CD4-positive, alpha-beta T cell treated with Interleukin-1 beta for 1 hour (primary cell): ENCODE measurements at places on chromosomes 2 and 18.

DNA sequence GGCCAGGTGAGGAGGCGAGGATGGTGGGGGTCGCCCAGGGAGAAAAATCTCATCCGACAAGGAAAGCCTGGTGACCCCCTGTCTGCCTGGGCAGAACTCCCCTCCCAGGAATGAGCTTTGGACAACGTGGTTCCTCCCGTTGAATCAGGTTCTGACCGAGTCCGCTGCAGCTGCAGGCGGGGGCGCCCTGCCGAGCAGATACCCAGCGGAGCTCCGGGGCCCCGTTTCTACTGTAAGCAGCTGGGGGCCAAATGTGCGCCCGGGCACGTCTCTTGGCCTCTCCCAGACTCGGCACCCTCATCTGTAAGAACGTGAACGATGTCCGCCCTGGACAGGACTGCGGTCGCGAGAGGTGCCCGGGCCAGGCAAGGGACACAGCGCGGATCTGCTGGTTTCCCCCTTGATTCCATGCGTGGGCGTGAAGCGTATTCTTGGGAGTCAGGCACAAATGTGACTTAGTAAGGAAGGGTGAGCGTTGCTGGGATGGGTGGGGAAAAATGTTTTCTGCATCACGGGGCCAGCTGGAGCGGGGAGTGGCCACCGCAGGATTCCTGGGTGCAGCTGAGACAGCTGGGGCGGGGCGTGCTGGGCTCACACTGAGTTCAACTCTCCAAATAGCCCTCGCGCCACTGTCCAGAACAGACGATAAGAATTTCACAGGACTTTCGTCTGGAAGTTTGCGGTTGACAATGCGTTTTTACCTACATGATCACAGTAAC is 20.2 kb upstream of the TUBB6 start:
- DNase-seq: no peak

DNA sequence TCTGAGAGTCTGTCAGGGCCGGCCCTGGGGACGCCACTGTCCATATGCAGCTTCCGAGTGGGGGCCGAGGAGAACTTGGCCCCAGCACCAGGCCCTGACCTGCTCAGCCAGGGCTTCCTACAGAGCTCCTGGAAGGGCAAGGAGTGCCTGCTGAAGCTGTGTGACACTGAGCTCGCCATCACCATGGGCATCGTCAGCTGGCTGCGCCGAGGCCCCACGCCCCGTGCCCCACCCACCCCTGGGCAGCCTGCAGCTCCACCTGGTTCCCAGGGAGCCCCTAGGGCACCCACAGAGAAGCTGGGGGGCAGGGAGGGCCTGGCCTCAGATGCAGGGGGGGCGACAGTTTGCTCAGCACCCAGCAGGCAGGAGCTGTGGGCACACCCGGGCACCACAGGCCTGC is 8.1 kb downstream of the AMER3 start:
- DNase-seq: no peak

GRCh38 chr2:142065156-142065555 is 65.7 kb downstream of the LRP1B start:
- DNase-seq: no peak

DNA sequence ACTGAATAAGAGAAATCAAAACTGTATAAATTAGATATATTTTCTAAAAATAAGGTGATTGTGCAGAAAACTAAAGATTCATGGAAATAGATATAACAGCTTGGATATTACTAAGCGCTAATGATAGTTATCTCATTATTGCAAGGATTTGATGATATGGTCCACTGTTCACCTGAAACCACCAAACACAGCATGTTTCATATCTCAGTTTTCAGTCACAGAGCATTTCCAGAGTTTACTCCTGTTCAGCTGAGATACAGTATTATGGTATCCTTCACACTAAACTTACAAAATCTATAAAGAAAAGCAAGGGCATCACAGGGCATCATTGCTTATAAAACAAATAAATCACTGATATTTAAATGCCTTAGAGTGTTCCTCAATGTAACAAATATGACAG is 591.6 kb downstream of the ERBB4 start:
- DNase-seq: no peak

GRCh38 chr2:171964308-171964707 is 35.4 kb upstream of the METAP1D start:
- no peak for DNase-seq

- DNase-seq: no peak
Measured at GRCh38 chr2:121171625-121172119, 113.3 kb downstream of the TFCP2L1 start.

- DNase-seq: peak; percentile 61
Measured at GRCh38 chr2:135742325-135742757, 686 bp downstream of the UBXN4 start.

GRCh38 chr18:62690236-62690815 is 25.0 kb upstream of the PHLPP1 start:
- DNase-seq: no peak

- no peak for DNase-seq
Measured at GRCh38 chr2:99451280-99451679, 38.5 kb downstream of the REV1 start.

DNA sequence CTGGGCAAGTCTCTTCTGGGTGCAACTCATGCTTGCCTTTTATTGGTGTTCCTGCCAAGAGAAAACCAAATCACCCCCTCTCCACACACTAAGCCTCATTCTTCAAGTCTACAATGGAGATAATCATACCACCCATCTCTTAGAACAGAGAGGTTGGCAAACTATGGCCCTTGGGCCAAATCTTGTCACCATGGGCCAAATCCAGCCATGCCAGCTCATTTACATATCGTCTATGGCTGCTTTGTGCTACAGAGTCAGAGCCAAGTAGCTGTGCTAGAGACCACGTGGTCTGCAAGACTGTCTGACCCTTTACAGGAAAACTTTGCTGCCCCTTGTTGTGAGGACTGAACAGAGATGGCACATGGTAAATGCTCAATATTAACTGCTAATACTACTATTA is 270.3 kb upstream of the PARD3B start:
- no peak for DNase-seq

DNA sequence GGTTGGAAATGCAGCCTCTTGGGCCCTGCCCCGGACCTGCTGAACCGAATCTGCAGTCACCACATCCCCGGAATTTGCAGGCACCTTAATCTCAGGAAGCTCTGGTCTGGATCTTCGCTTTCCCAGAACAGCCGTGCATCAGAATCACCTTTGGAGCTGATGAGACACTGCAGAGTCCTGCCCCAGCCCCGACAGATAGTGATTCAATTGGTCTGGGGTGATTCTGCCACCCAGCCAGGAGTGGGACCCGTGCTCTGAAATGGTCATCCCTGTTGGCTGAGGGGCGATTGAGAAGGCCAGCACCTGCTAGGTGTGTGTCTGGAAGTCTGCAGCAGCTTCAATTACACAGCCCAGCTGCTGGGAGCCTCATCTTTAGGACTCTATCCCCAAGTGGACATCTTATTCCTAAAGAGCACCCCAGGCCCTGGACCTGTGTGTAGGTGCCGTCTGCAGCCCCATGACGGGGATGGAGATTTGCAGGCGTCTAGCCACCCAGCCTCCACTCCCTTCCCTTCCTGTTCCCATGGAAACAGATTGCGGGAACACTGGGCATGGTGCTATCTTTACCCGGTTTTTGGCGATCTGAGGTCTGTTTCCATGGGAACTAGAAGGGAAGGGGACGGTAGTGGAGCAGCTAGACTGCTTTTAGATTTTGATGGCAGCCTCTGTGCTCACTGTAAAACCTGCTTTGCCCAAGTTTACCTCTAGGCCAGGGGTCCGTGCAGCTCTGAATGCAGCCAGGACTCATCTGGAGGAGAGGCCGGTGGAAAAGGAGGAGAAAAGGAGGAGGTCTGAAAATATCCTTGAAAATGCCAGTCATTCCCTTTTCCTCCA is 156.1 kb downstream of the LDLRAD4 start:
- DNase-seq: no peak

DNA sequence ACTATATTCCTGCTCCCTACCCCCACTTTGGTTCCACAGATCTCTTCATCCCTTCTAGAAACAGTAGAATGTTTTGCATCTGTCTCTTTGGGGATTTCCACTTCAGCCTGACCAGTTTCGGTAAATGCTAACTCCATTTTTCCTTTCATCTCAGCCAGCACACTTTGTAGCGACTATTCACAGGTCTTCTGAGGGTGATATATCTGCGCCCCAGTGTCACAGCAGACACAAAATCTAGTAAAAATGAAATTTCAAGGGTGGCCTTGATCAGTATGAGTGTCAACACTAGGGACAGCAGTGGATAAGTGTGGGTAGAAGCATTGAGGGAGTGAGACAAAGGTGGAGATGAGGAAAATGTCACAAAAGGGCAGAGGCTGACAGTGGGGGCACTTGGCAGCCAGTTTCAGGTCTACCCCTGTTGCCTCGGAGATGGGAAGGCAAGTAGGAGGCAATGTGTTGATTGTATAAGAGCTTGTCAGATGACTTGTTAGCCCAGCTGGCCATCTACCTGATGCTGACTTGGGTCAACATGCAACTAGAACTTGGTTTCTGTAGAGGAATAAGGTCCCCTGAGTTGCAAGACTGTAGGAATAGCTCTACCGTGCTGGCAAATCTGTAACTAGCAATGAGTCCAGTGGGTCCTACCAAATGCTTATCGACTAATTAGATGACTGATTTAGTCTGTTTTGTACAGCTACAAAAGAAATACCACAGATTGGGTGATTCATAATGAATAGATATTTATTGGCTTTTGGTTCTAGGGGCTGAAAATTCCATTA is 60.7 kb downstream of the CXCR4 start:
- peak; percentile 11 for DNase-seq

DNA sequence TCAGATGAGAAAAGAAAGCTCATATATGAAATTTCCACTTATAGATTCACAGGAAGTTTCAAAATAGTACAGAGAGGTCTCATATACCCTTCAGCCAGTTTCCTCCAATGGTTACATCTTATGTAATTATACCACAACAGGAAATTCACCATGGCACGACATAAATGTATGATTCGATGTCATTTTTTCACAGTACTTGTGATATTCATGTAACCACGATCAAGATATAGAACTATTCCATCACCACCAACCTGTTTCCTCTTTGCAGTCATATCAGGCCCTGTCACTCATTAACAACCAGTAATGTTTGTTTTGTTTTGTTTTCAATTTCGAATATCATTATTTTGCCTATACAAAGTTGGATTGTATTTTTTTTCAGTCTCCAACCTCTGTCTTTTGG is 314.3 kb upstream of the POU3F3 start:
- no peak for DNase-seq

DNA sequence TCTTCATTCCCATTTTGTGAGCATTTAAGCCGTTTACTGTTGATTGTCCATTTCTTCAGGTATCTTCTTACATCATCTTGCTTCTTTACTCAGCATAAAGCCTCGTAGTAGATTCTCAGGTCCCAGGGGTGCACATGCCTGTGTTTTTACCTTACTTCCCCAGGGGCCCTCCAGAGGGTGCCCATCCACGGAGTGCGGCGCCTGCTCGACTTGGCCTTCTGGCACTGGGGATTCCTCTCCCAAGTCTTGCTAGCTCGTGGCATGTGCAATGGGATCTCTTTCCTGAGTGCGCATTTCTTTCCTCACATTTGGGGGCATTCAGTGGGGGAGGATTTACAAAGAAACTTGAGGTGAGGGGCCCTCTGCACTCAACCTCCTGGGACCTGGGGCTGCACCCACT is 148.1 kb downstream of the AGAP1 start:
- DNase-seq: no peak

DNA sequence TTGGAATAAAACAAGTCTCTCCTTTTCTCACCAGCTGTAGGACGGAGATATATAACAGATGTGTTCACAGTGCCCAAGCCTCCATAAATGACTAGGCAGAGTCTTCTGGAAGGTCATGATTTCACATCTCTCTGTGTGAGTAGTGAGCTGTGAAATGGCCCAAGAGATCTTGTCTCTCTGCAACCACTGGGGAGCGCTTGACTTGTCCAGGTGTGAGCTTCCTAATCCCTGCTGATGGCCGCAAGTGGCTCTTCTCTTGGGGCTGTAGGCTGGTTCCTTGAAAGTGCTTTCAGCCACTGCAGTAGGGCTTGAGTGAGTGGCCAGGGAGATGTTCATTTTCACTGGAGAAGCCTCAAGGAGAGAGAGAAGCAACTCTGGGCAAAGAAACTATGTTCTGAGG is 38.1 kb upstream of the OTOS start:
- no peak for DNase-seq

DNA sequence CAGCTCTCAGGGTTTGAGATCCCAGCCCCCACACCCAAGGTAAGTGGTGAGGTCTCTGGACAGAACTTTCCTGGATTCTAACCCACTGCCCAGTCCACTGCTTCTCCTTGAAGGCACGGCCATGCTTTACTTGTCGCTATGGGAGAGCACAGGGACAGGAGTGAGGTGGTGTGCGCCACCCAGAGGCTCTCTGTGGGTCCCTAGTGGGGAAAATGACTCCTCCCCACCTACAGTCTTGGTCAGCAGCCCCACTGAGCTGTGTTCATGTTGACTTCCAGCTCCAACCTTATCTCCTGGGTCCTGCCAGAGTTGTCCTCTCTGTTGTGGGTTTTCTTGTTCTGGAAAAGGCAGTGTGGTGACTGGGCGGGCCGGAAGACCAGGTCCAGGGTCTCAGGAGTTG is 11.1 kb downstream of the TET3 start:
- DNase-seq: no peak

DNA sequence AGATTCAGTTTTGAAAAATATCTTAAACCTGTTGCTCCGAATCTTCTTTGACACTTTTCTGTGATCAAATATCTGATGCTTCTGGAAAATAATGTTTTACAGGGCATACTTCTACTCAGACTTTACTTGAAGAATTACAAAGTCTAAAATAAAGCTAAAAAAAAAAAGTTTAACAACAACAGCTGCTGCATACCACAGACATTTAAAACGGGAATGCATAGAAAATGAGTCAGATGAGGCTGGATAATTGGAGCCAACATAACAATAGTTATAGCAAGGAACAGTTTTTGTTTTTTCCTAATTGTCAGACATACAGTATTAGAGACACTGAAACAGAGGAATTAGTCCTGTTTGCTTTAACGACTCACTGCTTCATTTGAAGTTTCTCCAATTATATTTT is 1090.2 kb downstream of the SUCLG1 start:
- no peak for DNase-seq

DNA sequence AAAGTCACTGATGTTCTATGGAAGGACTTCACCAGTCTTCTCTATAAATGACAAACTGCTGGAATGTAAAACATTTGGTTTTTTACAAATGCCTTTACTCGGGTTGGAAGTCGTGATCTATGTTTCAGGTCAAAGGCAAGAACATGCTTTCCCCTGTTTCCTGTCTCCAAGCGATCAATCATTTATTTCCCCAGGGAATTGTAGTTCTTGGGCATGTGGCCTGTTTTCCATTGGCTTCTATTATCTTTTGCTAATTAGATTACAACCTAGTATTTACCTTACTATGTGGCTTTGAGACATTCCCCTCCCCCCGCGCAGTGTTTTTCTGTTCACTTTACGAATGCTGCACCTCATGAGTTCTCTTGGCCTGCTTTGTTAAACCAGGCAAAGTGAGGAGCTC is 684.2 kb downstream of the EPHA4 start:
- DNase-seq: no peak
